ENCODE measurements at places on chromosomes 16 and 17.

GRCh38 chr17:81502471-81503017, 10.1 kb downstream of the ACTG1 start:
- DNase-seq, result no peak

DNA sequence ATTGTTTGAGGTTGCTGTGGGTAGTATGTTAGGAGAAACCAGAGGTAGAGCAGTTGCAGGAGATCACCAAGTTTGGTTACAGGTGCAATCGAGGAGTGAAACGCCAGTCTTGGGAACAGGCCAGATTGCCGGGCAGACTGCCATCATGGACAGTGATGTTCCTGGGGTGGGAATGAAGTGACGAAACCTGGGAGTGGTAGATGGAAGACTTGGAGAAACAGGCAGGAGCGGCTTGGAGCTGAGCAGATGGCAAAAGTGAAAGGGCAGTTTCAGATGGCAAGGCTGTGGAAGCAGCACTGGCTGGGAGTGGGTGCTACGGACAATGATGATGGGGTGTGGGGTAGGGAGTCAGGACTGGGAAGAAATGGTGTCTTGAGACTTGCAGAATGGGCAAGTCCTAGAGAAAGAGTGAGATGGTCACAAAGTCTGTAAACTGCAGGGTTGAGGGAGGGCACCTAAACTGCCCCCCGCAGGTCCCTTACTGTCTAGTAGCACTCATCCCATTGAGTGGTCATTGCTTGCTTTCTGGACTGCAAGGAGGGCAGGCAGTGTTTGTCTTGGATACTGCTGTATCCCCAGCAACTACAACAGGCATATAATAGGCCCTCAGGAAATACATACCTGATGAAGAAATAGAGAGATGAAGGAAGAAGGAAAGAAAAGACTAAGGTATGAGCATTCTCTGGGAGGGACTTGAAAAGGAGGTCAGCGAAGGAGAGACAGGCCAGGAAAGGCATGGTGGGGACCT, 29.5 kb upstream of the ULK2 start:
- no peak for DNase-seq

DNA sequence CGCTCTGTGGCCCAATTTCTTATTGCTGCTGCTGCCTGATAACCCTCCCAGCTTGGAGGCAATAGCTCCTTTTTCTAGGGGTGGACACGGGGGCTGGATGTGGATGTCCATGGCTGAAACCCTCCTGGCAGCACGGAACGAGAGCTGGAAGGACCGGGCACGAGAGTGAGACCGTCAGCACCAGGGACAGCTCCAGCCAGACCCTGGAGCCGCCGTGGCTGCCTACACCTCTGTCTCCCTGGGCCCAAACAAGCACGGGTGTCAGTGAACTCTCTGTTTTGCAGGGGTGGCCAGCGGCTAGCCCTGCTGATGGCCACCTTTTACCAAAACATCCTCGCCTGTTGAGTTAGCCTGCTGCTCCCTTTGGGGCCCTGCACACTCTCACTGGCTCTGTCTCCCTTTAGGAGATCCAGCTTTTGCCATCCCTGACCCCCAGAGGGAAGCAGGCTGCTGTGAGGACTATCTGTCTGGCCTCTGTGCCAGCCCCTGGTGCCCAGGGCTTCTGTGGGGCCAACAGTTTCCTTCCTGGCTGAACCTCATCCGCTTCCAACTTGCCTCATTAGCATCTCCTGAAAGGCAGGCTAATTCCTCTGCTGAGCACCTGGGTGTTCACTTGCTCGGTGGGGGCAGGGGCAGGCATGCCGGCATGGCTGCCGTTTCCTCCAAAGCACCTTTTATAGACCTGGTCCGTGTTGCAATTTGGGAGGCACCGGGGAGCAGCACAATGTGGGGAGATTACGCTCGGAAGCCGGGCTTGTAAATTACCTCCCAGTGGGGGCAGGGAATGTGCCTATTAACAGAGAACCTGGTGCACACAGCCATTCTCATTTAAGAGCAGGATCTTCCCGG, 118.1 kb downstream of the ENGASE start:
- DNase-seq, result no peak

DNA sequence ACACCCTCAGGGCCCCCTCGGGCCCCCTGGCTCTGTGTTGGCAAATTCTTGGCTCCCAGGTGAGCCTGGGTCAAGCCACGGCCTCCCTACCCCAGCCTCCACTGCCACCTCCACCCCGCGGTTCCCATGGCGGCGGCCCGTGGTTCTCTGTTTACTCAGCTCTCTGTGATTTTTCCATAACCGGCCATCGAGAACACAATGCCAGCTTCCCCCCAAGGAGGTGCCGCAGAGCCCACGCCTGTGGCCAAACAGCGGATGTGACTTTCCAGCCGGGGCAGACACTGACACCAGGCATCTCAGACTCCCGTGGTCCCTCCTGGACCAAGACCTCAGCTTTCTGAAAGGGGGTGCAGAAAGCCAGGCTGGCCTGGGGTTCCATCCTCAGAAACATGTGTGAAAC, 21.6 kb upstream of the ATP2A3 start:
- no peak for DNase-seq

DNA sequence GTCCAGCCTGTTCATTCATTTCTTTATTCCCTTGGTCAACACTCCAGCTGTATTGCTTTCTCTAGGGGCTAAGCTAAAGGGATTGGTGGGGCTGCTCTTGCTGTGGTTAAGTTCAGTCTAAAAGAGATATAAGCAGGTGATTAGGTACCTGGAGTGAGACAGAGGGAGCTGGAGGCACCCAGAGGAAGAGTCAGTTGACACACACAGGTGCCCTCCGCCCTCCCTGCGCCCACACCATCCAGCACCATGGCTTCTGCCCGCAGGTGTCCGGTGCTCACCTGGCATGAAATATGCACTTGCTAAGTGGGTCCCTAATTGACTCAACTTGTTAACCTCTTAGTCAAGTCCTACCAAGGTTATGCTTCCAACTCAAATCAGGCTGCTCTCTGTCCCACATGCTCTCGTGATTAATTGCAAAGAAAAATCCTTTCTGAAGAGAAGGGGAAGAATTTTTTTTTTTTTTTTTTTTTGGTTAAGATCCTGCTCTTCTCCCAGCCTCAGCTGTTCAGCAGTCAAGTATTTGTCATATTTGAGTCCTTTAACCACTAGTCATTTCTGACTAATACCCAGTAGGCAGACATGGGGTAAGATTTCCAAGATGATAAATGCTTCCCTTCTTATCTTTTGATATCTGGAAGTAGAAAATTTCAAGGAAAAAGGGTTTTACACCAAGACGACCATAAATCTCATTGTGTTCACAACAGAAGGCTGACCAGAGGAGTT, 199.8 kb upstream of the WSCD1 start:
- no peak for DNase-seq

DNA sequence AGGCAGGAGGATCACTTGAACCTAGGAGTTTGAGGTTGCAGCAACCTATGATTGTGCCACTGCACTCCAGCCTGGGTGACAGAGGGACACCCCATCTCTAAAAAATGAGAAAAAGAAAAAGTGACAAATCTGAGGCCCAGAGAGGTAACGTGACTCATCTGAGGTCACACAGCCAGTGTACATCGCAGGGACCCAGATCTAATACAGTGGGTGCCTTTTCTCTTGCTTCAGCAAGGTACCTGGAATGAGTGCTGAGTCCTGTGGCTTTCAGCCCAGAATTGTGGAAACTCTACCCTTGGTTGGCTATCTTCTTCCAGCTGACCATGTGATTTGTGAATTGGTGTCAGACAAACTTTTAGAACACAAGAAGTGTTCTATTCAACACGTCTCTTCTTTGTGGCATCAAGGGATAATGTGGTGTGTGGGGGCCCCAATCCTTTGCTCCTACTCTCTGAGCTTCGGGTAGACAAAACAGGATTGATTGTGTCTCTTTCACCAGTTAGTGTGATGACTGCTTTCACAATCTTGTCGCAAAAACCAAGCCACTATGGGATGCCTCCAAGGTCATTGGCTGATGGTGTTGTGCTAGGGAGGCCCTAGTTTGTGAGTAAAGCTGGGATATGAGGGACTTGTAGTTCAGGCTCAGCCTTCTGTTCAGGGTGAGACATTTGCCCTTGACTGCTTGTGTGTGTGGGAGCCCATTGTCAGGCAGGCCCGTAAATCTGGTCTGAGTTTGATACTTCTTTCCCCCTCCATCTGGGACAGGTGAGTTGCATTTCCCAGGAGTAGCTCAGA, 71.0 kb downstream of the MSI2 start:
- no peak for DNase-seq

DNA sequence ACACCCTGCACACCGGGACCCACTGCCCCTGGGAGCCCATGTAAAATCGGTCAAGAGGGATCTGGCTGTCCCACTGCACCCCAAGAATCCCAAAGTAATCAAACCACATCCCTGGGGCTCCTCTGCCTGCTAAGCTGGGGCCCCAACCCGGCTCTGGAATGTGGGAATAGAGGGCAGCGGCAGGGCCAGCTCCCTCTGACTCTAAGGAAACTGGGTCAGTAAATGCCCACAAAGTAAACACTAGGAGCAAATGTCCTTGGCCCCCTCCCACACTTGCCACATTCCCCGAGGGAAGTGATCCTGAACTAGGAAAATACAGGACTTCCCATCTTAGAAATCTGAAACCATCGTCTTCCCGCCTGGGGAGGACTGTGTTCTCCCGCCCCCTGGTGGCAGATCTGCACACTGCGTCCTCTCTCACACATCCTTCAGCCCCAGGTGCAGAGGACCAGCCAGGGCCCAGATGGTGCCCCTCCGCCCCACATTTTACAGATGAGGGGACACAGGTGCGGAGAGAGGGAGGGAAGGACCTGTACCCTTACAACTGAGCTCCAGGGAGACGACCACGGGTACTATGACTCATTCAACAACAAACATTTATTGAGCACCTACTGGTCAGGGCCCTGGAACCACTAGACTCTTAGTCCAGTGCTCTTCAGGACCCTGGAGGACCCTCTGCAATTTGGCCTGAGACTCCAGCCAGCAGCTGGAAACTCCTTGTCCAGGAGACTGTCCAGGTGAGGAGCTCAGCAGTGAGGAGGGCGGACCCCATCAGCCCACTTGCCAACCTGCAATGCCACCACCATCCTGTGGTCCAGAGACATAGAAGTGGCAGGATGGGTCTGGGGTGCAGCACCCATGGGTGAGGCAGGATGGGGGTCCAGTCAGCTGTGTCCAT, 10.1 kb downstream of the P3H4 start:
- DNase-seq, result no peak

- no peak for DNase-seq
Observed at GRCh38 chr17:6468051-6468790, 24.0 kb downstream of the PIMREG start.

DNA sequence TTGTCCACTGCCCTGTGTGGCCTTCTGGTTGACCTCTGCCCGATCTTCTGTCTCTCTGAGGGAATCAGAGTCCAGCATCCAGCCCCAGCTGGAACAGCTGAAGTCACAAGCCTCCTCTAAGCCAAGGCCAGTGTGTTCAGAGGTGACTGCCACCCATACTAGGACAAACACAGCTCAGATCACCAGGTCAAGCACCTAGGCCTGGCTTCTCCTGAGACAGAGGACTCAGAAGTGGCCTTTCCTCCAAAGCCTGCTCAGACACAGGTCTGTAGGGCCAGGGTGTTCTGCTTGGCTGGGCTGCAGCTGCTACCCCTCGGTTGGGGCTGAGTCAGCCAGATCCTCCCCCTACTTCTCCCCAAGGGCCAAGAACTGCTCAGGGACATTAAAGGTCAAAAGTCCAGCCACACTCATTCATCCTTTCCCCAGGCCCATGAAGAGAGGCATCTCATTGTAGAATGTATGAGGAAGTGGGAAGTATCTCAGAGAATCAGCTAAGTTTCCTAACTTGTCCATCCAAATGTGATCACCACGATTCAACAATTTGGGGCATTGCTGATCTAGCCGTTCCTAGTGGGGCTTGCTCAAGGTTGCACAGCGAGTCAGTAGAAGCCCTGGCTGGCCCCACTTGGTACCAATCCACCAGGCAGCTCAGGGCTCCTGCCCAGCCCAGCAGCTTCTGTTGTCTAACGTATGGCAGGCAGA, 7.6 kb downstream of the SLC46A1 start:
- DNase-seq, result peak; percentile 71

DNA sequence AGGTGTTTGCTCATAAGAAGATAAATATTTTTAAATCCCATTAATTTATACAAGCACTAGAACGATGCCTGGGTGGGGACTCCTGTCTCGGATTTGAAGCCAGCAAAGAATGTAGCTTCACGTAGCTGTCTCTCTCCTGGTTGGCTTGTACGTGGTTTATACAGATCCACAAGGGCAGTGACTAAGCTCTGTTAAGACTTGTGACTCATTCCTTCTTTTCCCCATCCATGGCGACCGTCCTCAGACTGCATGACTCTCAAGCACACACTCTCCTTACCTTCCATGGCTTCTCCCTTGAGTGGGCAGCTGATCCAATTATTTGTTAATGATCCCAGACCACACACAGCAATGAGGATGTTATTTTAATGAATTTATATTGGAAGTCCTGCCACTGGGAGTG, 679.7 kb upstream of the SOX9 start:
- peak; percentile 16 for DNase-seq

DNA sequence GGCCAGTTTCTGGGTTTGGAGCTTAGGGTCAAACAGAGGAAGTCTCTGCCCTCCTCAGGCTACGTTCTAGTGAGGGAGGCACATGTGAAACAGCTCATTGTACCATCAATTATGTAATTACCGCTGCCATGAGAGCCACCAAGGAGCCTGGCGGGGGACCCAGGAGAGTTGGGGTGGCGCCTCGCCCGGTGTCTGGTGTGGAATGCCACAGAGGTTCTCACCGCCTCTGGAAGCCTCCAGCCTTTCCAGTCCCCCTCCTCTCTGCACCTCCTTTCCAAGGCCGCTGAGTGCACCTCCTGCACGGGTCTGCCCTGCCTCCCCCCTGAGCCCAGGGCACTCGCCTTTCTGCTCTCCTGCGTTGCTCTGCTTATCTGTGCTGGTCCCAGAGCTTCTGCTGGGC, 51.4 kb downstream of the SREBF1 start:
- no peak for DNase-seq

DNA sequence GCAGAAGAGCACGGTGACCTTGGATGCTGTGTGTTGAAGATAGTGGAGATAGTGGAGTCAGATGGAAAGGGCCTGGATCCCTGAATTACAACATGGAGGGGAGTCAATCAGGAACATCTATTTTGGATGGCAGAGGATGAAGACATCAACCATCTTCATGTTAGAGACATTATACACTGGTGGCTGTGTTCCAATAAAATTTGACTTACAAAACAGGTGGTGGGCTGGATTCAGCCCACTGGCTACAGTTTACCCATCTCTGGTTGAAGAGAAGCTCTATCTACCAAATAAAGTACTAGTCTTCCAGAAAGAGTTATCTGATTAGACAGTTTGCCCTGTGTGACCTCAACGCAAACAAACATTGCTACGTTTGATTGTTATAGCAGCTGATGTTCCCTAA, 247.2 kb downstream of the XYLT1 start:
- no peak for DNase-seq

Data from MV-4-11 (cell line).